LHCN-M2 (cell line): ENCODE measurements at places on chromosomes 3 and 15. TPM values are rescaled to one million over a fixed set of nuclear protein-coding genes. Genes with fewer than 3 reads are reported as not detected.

DNA sequence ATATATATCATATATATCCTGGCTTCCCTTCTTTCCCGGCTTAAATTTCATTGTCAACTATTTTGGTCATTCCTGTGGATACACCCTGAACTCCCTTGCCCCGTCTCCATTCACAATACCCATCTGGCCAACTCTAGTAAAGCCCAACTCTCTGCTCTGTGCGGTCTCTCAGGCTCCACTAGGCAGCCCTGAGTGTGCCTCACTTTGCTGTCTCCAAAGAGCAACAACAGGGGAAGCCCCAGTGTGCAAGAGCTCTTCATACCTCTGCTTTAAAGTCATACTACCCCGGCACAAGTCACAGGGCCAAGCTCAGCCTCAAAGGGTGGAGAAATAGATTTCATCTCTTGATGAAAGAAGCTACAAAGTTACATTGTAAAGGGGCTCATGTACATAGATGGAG is 18.9 kb upstream of the FEM1B start:
- DNase-seq = no peak

GRCh38 chr3:158701420-158702065 is 29.1 kb upstream of the LXN start:
- peak; percentile 60 for DNase-seq

DNA sequence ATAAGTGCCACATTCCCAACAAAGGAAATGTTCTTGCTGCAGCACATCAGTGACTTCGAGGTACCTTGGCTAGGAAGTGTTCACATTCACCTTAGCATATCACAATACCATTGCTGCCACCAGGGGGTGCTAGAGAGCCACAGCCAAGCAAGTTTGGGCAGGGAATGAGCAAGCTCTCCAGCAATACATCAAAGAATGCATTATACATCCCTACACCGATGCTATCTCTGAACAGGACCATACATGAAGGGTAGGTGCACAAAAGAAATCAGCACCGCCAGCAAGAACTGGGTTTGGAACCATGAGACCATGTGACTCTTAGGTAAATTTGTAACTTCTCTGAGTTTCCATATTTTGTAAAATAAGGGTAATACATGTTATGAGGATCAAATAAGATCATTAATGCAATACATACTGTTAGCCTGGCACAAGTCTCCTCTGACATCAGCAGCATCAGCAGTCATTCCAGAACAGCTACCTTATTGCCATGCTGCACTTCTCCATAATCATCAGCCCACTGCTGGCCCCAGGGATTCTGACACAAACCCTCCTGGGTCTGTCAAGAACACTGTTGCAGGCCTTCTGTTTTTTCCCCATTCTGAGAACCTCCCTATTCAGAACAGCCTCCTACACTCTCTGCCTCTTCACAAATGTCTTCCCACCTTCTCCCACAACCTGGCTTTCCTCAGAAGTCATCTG is 37.5 kb downstream of the RYK start:
- DNase-seq = peak; percentile 68

- peak; percentile 81 for DNase-seq
Observed at GRCh38 chr3:177679568-177680471, 482.5 kb upstream of the TBL1XR1 start.

DNA sequence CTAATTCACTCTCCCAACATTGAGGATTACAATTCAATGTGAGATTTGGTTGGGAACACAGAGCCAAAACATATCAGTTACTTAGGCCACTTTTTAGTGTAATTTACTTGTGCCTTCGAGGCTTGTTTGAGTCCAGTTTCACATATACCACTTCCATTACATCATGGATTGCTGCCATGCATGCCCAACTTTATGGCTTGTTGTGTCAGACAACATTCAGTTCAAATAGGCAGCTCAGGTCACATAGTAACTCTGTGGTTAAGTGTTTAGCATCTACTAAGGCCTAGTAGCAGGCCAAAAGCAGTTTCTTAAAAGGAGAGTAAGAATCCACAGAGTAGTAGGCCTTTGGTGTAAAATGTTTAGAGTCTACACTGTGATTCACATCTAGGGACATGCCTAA is 164.3 kb upstream of the GMNC start:
- no peak for DNase-seq

- DNase-seq = no peak
Observed at GRCh38 chr15:58694641-58695398, 54.7 kb downstream of the ADAM10 start.

DNA sequence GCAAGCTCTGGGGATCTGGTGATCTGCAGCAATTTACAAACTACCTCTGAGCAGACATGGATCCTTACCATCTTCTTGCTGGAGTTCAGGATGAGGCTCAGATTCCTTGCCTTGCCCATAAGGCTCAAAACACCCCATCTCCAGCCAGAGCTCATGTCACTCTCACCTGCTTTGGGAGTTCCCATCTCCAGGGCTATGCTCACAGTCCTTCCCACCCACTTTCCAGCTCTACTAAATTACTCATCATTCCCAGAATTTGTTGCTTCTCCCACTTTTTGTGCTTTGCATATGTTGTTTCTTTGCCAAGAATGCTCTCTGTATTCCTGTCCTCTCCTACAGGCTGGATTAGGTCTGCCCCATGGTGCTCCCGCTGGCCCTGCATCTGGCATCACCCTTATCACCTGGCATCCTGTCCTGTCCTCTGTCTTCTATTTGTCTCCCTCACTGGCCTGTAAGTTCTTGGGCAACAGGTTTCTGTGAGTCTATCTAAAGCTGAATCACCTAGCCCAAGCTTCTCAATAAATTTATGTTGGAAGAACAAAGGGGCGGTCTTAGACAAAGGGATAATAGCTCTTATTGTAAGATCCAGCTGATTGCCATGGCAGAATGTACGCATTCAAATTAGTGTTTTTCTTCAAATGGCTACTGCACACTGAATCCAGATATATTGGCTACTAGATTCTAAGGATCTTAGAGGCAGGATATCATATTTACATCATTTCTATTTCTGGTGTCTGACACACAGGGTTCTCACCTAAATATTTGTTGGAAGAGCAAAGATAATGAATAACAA is 179.2 kb downstream of the CLSTN2 start:
- DNase-seq = no peak

- peak; percentile 51 for DNase-seq
Observed at GRCh38 chr3:114451561-114452018, 157.8 kb downstream of the TIGIT start.

GRCh38 chr3:8980756-8981257 is 17.5 kb upstream of the RAD18 start:
- no peak for DNase-seq

GRCh38 chr3:139811331-139811730 is 123.7 kb upstream of the CLSTN2 start:
- no peak for DNase-seq

GRCh38 chr3:52339612-52340011 is 23.5 kb downstream of the DNAH1 start:
- DNase-seq = peak; percentile 85

DNA sequence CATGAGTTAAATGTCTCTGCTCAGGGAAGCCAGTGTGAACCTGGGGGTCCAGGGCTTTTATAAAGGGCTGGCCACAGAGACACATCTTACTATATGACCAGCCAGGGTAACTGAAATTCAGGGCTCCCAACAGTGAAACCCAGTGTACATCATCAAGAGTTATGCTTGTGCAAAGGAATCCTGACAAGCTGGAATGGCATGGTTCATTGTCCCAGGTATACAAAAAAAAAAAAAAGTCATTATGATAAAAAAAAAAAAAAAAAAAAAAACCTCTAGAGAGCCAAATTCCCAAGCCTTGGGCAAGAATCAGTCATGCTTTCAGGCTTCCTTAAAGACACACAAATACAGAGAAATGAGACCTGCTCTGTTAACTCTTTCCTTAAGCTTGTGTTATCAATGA is 452.0 kb downstream of the GABRG3 start:
- no peak for DNase-seq

DNA sequence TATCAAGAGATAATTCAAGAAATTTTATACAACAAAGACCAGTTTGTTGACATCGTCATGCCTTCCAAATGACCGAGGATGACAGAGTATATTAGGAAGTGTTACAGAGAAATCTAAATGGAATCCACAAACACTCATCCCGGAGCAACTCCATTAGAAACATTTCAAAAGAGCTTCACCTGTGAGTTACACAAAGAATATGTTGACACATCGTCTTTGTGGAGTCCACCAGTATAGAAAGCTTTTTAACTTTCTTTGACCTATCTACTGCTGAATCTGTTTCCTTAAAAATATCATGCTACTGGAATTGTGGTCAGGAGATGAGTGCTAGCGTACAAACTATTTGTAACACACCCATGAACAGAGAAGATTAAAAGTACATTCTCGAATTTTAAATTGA is 130.4 kb downstream of the SUCLG2 start:
- no peak for DNase-seq

- no peak for DNase-seq
Observed at GRCh38 chr3:29655015-29655747, 374.3 kb downstream of the RBMS3 start.

- DNase-seq = no peak
Observed at GRCh38 chr15:69412701-69413100, 1.4 kb upstream of the KIF23 start.

DNA sequence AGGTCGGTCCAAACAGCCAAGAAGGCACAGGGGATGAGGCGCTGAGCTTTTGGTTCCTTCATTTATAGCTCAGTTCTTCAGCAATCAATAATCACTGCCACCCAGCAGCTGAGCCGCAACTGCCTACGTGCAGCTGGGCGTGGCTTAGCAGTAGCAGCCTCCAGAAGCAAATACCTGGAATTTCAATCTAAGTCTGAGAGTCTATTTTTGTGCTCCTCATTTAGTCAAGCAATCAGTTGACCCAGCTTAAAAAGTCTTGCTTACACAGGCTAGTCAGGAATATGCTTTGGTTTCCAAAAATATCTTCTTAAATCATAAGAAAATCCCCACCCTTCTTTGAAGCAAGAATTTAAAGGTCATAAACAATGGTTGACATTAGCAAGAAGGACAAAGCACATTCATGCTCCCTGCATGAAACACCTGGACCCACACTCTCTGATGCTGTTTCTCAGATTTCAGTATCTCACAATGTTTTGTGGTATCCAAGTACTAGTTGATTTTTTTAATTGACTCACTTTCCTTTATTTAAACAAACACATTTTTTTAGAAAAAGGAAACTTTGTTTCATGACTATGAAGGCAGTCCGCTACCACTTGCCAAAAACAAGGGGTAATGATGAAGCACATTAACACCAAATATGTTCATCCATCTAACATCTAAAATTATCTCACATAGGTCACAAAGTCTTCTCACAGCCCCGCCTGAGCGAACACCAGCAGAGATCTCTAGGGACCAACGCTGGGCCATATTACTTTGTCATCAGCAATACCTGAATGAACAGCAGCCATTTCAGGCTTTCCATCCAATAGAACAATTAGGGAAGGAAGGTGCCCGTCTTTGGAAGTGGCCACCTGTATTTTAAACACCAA is 106.1 kb downstream of the OXNAD1 start:
- no peak for DNase-seq

Gene NTRK3
- 0.23 and 0.45 TPM in 2 replicates for total RNA-seq

Gene GREM1
- 123 and 138 TPM in 2 replicates for total RNA-seq

Gene DLEC1
- total RNA-seq = 0.13 TPM in 1 of 2 replicates, not detected in the other

Gene MITF
- 5.4 and 7.1 TPM in 2 replicates for total RNA-seq

Gene ROPN1B
- not detected in 2 replicates for total RNA-seq
